GM20000 (cell line): ENCODE measurements at places on chromosomes 5 and 9.
A peak's percentile ranks its signal among the peaks of the same experiment; 100 is the strongest.

DNA sequence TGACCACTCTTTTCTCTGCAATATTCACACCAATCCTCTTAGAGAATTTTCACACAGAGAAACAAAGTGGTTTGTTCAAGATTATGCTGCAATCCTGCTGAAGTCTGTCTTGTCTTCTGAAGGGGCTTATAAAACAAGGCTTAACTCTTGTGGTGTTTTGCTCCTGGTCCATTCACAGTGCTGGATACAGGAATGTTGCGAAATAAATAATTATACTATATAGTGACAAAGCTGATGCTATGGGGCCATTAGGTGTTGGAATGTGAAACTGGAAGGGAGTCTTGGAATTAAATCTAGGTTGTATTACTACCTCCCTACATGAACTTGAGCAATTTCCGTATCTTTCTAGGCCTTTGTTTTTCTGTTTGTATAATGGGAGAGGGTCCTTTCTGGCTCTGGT lies 170.2 kb downstream of the TRIM32 start:
- DNase-seq, result no peak

DNA sequence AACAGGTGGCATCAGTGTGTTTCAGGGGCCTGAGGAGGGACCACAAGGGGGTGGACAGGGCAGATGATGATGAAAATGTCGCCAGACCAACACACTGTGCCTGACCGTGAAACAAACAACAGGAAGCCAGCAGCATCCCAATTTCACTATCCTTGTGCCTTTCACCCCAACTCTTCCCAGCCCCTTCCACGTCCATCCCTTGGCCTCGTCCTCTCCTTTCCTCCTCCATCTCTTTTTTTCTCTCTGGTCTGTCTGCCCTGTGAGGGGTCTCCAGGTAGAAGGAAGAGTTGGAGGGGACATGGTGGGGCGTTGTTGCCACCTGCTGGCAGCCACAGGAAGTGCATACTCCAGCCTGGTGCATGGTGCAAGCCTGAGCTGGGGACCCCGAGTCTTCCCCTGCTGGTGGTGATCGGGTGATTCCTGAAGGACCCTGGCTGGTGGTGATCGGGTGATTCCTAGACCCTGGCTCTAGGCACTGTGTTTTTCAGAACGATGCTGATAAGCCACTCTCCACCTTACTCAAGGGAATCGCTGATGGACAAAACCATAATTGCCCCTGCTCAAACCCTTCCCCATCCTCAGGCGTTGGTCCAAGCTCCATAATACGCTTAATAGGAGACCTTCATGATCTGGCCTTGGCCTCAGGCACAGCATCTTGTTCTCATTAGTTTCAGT lies 21.7 kb upstream of the NSD1 start:
- DNase-seq, result peak; percentile 84

DNA sequence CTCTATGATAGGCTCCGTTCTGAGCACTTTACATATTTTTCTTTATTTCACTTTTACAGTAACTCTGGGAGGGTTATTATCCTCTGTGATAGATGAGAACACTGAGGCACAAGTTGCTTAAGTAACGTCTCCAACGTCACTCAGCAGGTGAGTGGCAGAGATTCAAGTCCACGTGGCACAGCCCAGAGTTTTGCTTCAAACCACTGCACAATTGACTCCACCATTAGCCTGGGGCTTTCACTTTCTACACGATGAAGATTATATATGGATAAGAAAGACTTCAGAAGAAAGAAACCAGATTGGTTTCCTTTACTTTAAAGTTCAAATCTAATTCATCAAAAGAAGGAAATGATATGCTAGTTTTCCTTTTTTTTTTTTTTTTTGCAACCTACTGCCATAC lies 245.9 kb downstream of the SYK start:
- no peak for DNase-seq

DNA sequence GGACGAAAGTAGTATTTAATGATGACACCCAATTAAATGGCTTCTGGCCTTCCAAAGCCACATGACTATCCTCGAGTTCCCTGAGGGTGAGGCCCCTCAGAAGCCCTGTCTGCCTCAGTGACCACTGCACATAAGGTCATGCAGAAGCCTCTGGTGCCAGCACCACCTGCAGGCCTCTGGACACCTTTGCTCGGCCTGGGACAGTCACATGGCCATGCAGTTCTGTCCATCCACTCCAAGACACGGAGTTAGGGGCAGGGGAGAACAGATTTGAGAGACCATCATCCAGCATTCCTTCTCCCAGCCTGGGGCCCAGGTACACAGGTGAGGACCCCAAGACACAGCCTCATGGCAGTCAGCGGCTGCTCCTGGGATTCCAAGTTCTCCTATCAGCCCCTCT lies 145.0 kb downstream of the ROR2 start:
- no peak for DNase-seq

GRCh38 chr5:122310889-122311288 lies 1.1 kb upstream of the SNCAIP start:
- DNase-seq, result no peak

DNA sequence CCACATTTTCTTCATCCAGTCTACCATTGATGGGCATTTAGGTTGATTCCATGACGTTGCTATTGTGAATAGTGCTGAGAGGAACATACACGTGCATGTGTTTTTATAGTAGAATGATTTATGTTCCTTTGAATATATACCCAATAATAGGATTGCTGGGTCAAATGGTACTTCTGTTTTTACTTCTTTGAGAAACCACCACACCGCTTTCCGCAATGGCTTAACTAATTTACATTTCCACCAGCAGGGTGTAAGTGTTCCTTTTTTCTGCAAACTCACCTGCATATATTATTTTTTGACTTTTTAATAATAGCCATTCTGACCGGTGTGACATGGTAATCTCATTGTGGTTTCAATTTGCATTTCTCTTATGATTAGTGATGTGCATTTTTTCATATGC lies 82.2 kb upstream of the RFX3 start:
- no peak for DNase-seq

DNA sequence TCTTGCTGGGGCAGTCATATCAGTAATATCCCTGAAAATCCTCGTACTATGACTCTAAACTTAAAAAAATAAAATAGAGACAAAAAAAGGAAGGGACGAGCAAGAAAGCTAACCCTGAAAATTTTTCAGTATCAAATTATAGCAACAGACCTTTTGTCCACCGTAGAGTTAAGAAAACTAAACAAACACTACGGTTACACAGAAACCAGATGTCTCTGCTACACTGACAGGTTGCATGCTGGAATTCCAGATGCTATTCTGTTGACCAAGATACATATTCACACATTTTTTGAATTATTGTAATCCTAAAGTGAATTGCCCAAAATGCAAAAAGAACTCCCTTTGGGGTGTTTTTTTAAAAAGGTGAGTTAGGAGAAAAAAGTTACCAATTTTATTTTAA lies 66.9 kb upstream of the SELENOP start:
- no peak for DNase-seq

- no peak for DNase-seq
Measured at GRCh38 chr5:172686111-172686510, 45.0 kb downstream of the NEURL1B start.

DNA sequence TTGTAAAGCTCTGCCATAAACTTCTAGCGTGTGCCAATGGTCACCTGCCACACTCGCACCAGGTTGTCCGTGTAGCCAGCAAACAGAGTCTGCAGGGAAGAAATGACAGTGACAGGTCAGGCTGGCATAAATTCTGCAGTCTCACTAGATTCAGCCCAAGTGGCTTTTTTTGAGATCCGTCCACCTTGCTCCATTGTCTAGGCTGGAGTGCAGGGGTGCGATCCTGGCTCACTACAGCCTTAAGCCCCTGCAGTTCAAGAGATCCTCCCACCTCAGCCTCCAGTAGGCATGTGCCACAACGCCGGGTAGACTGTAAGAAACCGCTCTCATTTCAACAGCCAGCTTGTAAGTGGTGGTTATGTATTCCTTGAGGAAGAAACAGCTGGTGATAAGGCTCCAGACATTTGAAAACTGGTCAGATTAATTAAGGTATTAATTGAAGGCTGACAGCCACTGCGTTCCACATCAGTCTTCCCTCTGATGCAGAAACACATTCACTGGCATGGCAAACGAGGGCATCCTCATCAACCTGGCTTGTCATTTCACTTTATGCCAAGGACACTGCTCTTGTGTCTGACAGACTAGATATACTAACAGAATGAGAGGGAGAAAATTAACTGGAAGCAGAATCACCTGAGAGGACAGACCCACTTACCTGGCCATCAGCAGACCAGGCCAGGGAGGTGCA lies 6.6 kb downstream of the RACK1 start:
- DNase-seq, result no peak

GRCh38 chr5:89604342-89604741 lies 721.4 kb upstream of the MEF2C start:
- no peak for DNase-seq

DNA sequence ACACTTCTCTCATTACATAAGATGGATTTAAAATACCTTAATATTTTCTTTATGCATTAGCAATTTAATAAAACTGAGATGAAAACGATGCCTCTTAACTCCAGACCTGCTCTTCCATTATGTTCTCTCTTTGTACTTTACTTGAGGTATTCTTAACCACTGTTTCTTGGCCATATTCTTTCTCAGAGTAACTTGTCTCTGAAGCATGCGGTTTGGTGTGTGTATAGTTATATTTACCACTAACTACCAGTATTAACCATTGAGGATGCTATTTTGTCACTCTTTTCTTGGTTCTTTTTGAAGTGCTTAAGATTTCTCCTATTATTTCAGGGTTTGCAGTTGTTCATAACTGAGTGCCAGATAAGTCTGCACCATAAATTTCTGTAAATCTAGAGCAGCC lies 17.9 kb downstream of the TMEM167A start:
- DNase-seq, result no peak

DNA sequence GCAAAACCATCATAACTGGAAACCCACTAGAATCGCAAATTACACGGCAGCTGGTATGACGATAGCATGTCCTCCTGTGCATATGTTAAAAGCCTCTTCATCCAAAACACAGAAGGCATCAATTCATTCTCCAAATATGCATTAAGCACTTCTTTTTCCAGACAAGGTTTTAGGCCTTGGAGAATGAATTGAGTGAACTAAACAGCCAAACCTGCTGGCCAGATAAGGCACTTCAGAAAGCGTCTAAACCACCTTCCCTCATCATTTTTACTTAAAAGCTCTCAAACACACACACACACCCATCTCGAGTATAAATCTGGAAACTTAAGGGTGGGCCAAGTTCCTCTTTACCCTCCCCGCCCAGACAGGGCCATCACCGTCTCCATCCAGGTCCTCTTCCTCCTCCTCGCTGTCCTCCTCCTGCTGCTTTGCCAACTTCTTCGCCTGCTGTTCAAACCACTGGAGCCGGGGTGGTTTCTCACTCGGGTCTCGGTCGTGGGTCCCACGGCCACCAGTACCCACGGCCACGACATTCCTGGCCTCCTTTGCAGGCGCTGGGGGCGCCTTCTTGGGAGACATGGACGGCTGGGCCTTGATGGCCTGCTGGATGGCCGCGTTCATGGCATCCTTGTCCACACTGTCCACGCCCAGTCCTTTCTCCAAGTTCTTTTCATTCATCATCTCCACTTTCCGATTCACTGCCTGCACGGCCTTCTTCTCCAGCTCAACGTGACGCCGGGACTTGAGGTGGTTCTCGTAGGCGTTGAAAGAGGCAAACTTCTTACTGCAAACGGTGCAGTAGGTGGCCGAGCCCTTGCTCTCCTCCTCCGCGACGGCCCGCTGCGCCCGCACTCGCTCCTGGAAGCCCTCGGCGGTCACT lies 696 bp downstream of the ZNF622 start:
- DNase-seq, result no peak

DNA sequence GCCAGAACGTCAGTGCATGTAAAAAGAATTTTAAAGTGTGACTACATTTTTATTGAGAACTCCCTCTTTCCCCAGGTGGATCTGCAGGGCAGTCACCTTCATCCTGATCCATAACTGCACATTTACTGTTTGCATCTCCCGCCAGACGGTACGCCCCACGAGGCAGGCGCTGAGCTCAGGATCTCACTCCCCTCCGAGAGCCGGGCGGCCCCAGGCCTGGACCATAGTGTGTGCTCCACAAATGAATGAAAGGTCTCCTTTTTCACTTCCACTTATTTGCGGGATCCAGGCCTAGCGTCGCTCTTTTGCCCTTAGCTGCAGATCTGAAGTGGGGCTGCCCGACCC lies 378 bp downstream of the DROSHA start:
- peak; percentile 26 for DNase-seq
